ENCODE measurements at places on chromosomes 16 and 17.

- no peak for DNase-seq
Measured at GRCh38 chr16:17149904-17150483, 320.8 kb downstream of the XYLT1 start.

DNA sequence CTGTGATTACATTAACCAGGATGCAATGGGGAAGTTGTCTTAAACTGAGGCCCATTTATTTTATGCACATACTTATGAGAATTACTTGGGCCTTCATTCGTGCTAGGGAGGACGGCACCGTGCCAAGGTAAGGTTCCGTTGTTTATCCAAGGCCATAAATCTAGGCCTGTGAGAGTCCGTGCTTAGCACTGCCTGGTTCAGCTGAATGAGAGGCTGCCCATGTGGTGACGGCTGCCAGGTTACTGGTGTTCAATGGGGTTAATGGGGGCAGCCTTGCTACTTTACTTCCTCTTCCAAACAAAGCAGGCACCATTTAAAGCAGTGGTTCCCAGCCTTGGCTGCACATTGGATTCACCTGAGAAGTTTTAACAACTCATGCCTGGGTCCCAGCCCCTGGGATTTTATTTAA is 135.1 kb upstream of the NOL11 start:
- peak; percentile 11 for DNase-seq

DNA sequence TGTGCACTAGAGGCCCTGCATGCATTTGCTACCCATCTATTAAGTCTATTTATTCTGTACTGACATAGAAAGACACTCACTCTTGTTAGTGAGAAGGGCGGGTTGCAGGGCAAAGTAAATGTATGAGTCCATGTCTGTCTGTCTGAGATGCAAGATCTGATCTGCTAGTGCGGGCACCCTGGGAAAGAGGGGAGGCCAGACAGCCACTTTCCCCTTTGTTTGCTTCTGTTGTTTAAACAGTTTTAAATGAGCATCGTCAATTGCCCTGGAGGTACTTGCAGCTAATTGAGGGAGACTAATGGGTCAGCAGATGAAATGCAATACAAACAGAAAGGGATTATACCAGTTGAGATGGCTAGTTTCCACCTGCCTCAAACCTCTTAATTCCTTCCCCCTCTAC is 24.9 kb downstream of the SCNN1G start:
- no peak for DNase-seq

GRCh38 chr16:3492356-3492755 is 2.9 kb downstream of the C16orf90 start:
- DNase-seq = no peak

- no peak for DNase-seq
Measured at GRCh38 chr16:49544828-49545227, 171.2 kb downstream of the C16orf78 start.

- peak; percentile 74 for DNase-seq
Measured at GRCh38 chr17:7137171-7137943, 22.7 kb upstream of the ASGR2 start.

GRCh38 chr16:10847176-10847575 is 28.6 kb upstream of the TVP23A start:
- no peak for DNase-seq

- DNase-seq = no peak
Measured at GRCh38 chr17:34481779-34482178, 97.6 kb upstream of the TMEM132E start.

DNA sequence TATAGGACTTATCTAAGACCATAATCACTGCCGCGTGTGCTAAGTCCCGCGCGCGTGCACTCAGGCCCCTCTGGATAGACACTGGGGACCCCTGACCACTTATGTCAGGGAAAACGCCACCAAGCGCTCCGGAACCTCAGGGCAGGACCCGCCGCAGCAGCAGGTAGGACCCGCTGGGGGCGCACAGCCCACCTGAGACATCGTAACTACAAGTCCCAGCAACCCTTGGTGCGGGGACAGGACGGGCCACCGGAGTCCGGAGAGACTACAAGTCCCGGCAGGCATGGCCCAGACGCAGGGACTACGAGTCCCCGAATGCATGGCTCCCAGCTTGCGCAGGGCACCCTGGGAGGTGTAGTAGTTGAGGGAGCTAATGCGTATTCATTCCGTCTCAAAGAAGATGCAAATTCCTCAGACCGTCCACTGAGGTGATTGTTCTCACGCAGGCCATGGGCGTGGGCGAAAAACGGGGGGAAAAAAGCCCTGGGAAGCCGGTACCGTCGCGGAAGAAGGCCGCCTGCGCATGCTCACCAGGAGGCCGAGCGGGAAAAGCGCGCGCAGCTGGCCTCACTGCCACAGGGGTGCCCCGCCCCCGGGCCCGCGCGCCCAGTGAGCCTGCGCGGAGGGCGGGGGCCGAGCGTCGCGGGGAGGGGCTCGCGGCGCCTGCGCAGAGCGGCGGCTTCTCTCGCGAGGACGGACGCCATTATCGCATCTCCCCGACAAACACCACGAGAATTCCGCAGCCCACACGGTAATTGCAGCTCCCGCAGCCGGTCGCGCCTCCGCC is at the start of gene BANP:
TSS of gene BANP (plus strand) at position 670 of the 787 bp plus-strand sequence. CDS start 23,682 bp downstream, outside the sequence.
- DNase-seq = peak; percentile 100

All from umbilical cord (tissue), 2 donors.